ENCODE measurements at places on chromosomes 4 and X. TPM values are rescaled to one million over a fixed set of nuclear protein-coding genes. Genes with fewer than 3 reads are reported as not detected.
A peak's percentile ranks its signal among the peaks of the same experiment; 100 is the strongest.

- H3K36me3 ChIP-seq: no peaks in the 10 kb centered on the region
- H3K27ac ChIP-seq: no peak overlapping the region
- H3K4me1 ChIP-seq: no peaks in the 10 kb centered on the region
- DNase-seq: no peak
- no peak overlapping the region for H3K4me3 ChIP-seq
- no peaks in the 10 kb centered on the region for H3K27me3 ChIP-seq
Measured at GRCh38 chrX:27751976-27752375, 55.8 kb upstream of the MAGEB10 start.

DNA sequence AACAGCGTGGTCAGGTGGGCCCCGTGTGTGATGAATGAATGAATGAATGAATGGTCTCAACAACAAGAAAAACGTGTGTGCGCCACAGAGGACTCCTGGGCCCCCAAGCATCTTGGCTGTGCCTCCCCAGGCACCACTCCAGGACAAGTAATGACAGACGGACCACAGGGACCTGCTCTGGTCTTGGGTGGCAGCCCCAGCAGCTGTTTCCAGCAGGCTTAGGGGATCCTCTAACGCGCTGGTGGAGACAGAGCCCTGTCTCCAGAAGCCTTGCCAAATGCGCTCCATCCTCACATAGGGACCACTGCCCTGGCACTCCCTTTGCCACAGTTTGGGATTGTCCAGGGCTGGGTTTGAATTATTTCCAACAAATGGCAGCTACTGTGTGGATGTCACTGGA lies 39.1 kb downstream of the PSAPL1 start:
- no peaks in the 10 kb centered on the region for H3K36me3 ChIP-seq
- H3K27ac ChIP-seq: no peak overlapping the region
- no peak overlapping the region for H3K4me3 ChIP-seq
- H3K4me1 ChIP-seq: peaks cover 40% of the 10 kb centered on the region
- DNase-seq: no peak

Gene WNK3
- total RNA-seq: 18.5 TPM

Gene ADRA2C
- total RNA-seq: 7.9 TPM

DNA sequence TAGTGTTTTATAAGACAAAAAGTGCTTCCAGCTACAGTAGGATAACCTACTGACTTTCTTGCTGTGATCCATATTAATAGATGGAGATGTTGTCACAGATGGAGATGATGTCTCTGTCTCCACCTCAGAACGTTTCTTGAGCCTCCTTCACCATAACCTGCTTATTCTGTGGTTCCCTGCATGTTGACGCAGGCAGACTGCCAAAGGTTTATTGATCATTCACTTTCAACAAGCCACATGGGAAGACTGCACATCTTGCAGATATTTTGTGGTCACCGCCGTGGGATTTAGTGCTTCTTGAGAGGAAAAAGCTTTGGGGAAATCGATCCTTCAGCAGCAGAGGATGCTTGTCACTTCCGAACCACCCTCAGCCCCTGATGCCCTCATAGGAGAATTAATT lies 943.0 kb upstream of the PRKX start:
- H3K27ac ChIP-seq: no peak overlapping the region
- H3K36me3 ChIP-seq: peaks cover 5% of the 10 kb centered on the region
- no peaks in the 10 kb centered on the region for H3K27me3 ChIP-seq
- no peaks in the 10 kb centered on the region for H3K4me1 ChIP-seq
- H3K4me3 ChIP-seq: no peak overlapping the region
- DNase-seq: no peak

GRCh38 chr4:150001815-150002214 lies 76.4 kb upstream of the DCLK2 start:
- no peak overlapping the region for H3K4me3 ChIP-seq
- H3K4me1 ChIP-seq: peaks cover 32% of the 10 kb centered on the region
- no peaks in the 10 kb centered on the region for H3K36me3 ChIP-seq
- DNase-seq: no peak
- H3K27ac ChIP-seq: no peak overlapping the region
- no peaks in the 10 kb centered on the region for H3K27me3 ChIP-seq

Gene ARL9
- total RNA-seq: 1.1 TPM

GRCh38 chr4:41466249-41466648 lies 71.7 kb upstream of the LIMCH1 start:
- H3K36me3 ChIP-seq: no peaks in the 10 kb centered on the region
- peaks cover 4% of the 10 kb centered on the region for H3K27me3 ChIP-seq
- H3K4me3 ChIP-seq: no peak overlapping the region
- no peak overlapping the region for H3K27ac ChIP-seq
- no peak for DNase-seq

GRCh38 chr4:178165951-178166308 lies 723.7 kb upstream of the AGA start:
- no peaks in the 10 kb centered on the region for H3K36me3 ChIP-seq
- H3K27me3 ChIP-seq: no peaks in the 10 kb centered on the region
- H3K4me1 ChIP-seq: no peaks in the 10 kb centered on the region
- peak overlapping the region; percentile 14 for H3K27ac ChIP-seq
- DNase-seq: no peak

DNA sequence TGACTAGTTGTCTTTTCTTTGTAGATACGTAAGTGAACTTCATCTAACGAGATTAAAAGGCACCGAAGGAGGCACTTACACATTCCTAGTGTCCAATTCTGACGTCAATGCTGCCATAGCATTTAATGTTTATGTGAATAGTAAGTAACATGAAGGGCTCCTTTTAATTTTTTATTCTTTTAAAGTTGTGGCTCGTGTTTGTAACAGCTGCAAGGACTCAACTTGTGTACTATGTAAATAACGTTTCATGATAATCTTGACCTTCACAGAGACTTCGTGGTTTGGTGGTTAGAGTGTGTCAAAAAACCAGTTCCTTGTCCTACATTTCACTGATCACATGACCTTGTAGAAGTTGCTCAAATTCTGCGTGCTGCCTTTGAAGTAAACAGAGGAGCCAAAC lies 51.6 kb downstream of the KIT start:
- no peak for DNase-seq
- no peaks in the 10 kb centered on the region for H3K4me1 ChIP-seq
- H3K4me3 ChIP-seq: no peak overlapping the region
- no peaks in the 10 kb centered on the region for H3K27me3 ChIP-seq

Gene FHIP1A
- total RNA-seq: 13.2 TPM

- no peaks in the 10 kb centered on the region for H3K4me1 ChIP-seq
- H3K27me3 ChIP-seq: no peaks in the 10 kb centered on the region
- no peak for DNase-seq
- no peak overlapping the region for H3K4me3 ChIP-seq
Measured at GRCh38 chrX:54695816-54696487, 102.1 kb downstream of the ITIH6 start.
